CD4-positive, alpha-beta T cell treated with Interleukin-6 at 100 ng/mL for 8 hours (primary cell): ENCODE measurements at places on chromosomes 5 and 9.
A peak's percentile ranks its signal among the peaks of the same experiment; 100 is the strongest.

DNA sequence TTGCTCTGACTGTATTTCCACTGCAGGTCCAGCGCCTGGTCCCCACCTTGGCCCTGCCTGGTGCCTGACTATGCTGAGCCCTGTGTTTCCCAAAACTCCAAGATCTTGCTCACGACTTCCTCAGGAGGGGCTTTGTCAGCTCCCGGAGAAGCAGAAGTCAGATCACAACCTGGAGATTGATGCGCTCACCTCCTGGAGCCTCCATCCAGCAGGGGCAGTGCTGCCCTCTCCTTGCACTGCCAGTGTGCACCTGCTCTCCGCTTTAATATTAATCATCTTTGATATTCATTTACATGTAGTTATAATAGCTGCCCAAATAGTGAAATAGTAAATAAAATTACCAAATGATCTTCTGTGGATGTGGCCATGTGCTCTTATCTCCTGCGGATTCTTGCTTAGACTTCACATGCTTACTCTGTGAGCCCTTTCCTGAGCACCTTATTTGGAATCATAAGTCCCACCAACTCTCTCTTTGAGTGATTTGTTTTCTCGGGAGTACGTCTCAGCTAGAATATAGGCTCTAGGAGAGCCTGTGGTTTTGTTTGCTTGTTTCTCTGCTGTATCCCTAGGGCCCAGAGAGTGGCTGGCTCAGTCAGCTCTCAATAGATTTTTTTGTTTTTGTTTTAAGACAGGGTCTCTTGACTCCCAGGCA, 17.4 kb downstream of the MAML1 start:
- no peak for DNase-seq

DNA sequence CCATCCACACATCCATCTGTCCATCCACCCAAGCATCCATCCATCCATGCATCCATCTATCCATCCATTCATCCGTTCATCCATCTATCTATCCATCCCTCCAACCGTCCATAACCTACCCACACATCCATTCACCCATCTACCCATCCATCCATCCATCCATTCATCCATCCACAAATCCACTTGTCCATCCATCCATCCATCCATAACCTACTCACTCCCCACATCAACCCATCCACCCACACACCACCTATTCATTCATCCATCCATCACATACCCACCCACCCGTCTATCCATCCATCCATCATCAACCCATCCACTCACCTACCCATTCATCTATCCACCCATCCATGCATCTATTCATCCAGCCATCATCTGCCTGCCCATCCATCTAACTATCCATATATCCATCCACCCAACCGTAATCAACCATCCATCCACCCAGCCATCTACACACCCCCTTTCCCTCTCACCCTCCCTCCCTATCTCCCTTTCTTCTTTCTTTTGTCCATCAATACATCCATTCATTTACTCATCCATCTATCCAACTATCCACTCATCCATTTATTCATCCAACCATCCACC, 43.6 kb upstream of the CLPTM1L start:
- no peak for DNase-seq

DNA sequence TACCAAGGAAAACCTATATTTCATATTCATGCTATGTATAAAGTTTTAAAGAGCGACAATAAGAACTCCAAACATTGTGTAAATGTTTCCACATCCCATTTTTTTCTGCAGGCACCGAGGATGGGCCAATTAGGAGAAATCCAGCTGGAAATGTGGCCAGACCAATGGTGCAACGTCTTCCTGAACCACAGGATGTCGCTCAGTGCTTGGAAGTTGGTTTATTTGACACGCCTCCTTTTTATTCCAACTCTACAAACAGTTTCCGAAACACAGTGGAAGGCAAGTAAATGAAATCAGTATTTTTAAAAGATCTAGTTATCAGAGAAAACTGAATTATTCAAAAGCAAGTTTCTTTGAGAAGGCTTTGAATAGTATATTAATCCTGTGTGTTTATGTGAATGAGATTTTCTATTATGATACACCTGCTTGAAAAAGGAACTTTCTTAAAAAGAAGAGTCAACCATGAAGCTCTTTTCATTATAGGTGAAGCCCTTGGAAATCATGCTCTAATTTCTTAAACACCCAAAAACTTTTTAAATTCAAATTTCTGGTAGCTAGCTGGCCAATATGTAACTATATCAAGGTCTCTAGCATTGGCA, 9.1 kb downstream of the TYRP1 start:
- no peak for DNase-seq

- DNase-seq: no peak
Observed at GRCh38 chr5:131994090-131994489, 17.4 kb downstream of the ACSL6 start.

GRCh38 chr9:2872250-2872930, 28.5 kb upstream of the PUM3 start:
- peak; percentile 24 for DNase-seq

DNA sequence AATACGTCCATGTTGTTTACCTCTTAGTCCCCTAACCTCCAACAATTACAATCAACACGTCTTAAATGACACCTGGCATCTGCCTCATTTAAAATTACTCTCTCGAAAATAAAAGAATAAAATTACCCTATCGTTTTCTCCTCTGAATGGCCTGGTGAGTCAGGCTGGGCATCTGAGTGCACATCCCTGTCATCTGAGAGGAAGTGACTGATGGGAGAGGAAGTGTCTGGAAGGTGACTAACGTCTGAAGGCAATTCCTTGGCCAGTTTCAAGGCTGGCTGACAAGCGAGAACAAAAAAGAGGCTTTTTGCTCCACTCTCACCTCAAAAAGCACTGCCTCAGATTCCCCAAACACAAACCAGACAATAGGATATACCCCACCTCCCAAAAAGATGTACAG, 57.7 kb downstream of the MAPKAP1 start:
- no peak for DNase-seq

DNA sequence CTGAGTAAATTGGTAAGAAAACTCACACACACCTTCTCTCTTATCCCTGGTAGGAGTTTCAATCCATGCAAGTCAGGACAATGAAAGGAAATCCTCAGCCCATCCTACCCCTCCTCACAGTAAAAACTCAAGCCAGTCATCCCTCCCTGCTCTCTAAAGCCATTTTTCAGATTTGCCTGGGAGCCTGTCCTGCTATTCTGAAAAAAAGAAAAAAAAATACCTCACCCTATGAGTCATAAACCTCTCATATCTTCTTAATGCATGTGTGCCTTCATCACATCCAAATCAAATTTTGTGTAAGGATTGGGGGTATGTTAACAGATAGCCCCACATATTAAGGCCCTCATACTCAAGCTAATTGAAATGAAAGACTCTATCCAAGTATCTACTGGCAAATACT, 14.1 kb downstream of the UGT3A2 start:
- DNase-seq: no peak

- no peak for DNase-seq
Observed at GRCh38 chr9:92196909-92197308, 81.7 kb upstream of the SPTLC1 start.

GRCh38 chr9:113886466-113886865, 10.4 kb downstream of the ZNF618 start:
- no peak for DNase-seq

- DNase-seq: no peak
Observed at GRCh38 chr9:78562021-78562420, 265.1 kb downstream of the PSAT1 start.

GRCh38 chr9:26172301-26172700, 494.1 kb upstream of the TUSC1 start:
- DNase-seq: no peak

DNA sequence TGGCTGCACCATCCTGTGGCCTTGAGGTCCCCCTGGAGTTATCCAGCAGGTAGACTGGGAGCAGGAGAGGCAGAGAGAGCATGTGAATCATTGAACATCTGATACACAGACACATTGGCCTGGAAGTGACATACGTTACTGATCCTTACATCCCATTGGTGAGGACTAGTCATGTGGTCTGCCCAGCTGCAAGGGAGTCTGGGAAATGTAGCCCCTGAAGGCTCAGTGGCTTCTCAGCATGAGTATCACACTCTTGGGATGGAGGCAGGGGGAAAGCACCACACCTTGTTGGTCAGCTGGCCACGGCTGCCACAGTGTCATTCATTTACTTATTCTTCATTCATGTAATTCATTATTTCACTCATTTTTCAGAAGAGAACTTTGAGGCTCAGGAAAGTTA, 13.3 kb upstream of the KCNMB1 start:
- DNase-seq: no peak

DNA sequence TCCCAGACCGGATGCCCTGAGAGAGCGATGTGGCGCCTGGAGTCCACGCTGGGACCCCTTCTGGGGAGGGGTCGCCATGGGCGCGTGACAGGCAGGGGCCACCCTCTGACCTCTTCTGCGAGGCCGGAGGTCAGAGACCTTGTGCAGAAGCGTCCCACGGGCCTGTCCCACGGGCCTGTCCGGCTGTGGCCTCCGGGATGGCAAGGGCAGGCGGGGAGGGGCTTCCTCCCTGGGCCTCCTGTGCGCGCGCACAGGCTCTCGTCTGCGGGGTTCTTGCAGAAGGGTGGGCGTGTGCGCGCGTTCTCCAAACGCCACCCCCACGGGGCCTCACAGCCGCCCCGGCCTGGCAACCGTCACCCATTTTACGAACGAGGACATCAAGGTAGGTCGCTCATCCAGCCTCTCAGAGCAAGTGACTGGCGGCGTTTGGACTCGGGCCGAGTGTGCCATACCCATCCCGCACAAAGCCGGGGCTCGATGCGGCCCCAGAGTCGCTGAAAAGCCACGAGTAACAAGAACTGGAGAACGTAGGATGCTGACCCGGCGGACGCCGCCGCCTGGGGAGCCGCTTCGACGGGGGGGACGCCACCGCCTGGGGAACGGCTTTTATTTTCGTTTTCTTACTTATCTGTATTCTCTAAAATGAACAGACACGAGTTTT, 897 bp downstream of the AHRR start:
- DNase-seq: no peak

DNA sequence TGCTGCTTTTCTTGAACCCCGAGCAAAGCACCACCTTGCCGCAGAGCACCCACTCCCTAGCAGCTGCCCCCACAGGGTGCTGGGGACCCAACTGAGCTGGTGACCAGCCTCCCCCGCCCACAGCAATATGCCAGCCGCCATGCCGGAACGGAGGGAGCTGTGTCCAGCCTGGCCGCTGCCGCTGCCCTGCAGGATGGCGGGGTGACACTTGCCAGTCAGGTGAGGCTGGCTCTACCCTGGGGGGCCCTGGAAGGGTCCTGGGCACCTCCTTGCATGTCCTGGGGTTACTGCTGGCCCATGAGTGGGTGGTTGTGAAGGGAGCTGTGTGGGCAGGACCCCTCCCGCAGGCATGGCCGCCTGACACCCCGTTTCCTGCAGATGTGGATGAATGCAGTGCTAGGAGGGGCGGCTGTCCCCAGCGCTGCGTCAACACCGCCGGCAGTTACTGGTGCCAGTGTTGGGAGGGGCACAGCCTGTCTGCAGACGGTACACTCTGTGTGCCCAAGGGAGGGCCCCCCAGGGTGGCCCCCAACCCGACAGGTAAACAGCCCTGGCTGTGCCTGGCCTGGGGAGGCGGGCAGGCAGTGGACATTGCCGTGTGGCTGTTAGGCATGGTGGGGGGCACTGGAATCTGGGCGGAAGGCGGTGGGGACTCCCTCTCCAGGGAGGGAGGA, 7.2 kb downstream of the EGFL7 start:
- no peak for DNase-seq

- DNase-seq: no peak
Observed at GRCh38 chr9:138066049-138066448, 188.5 kb downstream of the CACNA1B start.

- no peak for DNase-seq
Observed at GRCh38 chr5:67182301-67182790, 14.3 kb downstream of the CD180 start.

DNA sequence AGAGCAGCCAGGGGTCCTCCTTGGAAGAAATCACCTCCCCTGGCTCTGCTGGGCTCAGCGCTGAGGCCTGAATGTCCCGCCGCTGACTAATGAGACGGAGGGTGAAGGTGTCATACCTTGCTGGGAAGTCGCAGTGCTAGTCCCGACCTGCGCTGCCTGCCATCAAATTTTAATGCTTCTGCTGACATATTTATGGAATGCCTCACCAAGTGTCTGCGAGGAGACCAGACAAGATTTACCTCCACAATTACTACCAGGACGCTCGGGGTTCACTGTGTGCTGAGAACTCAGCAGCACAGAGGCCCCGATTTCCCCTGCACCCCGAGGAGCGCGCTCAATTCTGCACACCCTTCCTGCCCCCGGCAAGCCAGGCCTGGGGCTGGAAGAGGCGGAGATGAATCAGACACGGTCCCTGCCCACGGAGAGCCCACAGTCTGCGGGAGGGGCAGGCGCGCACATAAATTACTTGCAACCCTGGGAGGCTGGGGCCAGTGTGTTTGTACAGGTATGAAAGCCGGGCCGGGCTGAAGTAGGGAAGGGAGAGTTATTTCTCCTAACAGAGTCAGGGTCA, 175.2 kb downstream of the PAX5 start:
- DNase-seq: no peak

- DNase-seq: no peak
Observed at GRCh38 chr5:143678148-143678905, 133.6 kb upstream of the HMHB1 start.

DNA sequence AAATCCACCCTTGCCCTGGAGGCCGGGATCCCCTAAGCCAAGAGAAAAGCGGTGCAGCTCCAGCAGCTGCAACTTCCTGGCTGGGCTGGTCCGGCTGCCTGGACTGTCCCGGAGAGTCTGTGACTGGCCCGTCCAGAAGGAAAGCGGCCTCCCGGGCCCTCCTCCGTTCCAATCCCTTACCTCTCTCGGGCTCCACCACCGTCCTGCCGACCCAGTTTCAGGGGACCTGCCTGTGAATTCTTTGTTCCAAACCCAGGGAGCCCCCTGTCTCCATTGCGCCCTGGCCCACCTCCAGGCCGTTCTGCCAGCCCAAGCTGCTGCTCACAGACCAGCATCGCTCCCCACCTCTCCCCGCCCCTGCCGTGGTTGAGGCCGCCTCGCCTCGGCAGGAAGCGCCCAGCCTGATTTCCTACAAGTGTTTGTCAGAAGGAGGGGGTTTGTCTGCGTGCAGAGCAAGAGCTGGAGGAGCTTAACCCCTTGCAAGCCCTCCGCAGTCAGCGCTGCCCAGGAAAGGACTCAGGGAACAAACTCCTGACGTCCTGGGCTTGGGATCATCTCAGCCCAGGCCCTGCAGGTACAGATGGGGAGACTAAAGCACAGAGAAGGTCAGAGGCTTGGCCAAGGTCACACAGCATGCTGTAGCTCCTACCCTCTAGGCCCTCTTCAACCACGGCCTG, at the start of gene AKNA:
Gene AKNA, minus strand, starts transcription at position 303 of the 677 bp plus-strand sequence. CDS start 6,649 bp downstream, outside the sequence.
- peak; percentile 90 for DNase-seq

GRCh38 chr9:68706363-68707201, 1.5 kb downstream of the PIP5K1B start:
- DNase-seq: no peak

GRCh38 chr9:95057101-95057500, 260.4 kb downstream of the FANCC start:
- DNase-seq: no peak

GRCh38 chr9:38382141-38382540, 10.4 kb upstream of the ALDH1B1 start:
- DNase-seq: no peak

GRCh38 chr5:124732428-124733328, 13.8 kb downstream of the ZNF608 start:
- DNase-seq: no peak

- DNase-seq: no peak
Observed at GRCh38 chr9:23821375-23822181, 4.5 kb downstream of the ELAVL2 start.

GRCh38 chr9:78143281-78144007, 92.4 kb upstream of the CEP78 start:
- no peak for DNase-seq
